ENCODE measurements at places on chromosomes 7 and 10.

DNA sequence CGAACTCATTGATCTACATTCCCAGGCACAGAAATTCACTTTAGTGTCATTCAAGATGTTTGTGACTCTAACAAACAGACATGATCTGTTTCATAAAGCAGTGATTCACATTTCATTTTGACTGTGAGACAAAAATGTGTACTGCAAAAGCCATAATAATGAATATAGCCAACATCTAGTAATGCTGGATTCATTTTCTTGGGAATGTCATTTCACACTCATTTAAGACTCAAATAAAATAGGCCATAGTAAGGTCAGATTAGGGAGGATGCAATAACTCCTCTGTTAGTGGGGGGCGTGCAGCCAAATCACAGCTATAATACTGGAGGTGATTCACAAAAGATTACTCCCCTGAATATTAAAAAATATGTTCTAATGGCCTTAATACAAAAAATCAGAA, 566.6 kb upstream of the ZWINT start:
- no peak for DNase-seq

GRCh38 chr7:129437190-129437589, 3.0 kb downstream of the STRIP2 start:
- DNase-seq = no peak

GRCh38 chr10:1449572-1450205, 287.6 kb downstream of the ADARB2 start:
- no peak for DNase-seq

DNA sequence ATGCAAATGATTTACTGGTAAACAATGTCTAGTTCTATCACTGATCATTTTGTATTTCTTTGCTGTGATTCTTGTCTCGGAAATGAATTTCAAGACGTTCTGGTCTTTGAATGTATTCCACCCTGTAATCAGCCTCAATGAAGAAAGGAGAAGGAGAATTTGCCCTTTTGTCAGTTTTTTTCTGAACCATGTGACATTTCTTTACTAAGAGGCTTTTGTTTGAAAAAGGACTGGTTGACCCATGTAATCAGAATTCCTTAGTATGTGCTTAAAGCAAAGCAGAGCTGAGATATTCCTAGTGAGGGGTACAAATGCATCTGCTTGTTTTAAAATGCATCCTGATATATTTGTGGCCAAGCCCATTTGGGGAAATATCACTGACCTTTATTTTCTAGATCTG, 581.6 kb downstream of the ETV1 start:
- no peak for DNase-seq

DNA sequence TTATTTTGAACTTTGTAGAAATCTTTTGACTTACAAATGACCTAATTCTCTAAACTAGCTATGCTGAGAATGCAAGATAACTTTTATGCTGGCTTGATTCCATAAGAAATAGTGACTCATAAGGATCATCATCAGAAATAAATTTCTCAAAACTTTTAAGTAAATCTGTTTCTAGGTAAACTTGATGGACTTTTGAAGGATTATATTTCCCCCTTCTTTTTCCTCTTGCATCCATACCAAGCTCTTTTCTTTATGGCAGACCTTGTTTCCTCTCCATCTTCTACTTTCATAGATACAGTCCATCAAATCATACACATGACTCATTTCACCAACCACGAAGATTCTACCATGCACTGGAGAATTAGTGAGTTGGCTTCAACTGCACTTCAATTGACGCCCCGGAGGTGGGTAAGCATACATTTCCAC, 336.3 kb downstream of the KCNMA1 start:
- no peak for DNase-seq

DNA sequence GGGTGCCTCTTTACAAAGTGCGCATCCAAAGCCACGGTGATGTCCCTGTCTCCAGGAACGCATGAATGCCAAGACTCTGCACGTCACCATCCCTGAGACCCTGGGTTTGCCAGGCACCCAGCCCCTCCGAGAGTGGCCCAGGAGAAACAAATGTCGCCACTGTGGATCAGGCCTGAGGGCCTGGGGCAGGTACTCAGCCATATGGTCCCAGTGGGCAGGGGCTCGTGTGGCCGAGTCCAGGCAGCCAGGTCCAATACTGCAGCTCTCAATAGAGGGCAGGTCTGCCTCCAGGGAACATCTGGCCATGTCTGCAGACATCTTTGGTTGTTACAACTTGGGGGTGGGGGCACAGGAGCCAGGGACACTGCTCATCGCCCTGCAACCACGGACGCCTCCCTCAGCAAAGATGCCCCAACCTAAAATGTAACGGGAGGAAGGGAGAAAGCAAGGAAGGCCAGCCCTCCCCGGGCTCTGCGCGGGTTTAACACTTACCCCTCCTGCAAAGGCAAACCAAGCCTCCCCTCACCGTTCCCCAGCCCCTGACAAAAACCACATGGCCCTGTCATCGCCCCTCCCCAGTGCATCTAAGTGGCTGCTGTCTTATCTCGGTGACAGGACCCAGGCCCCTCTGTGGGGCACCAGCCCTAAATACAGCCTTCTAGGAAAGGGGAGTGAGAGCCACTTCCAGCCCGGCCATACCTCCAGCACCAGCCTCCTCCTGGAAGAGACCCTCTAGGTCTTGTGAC, 10.3 kb upstream of the PAPOLB start:
- no peak for DNase-seq

- DNase-seq = no peak
Observed at GRCh38 chr7:94632338-94633013, 23.5 kb downstream of the SGCE start.
